ENCODE measurements at places on chromosomes 4 and X. TPM values are rescaled to one million over a fixed set of nuclear protein-coding genes. Genes with fewer than 3 reads are reported as not detected.

ERAS gene
- not detected for total RNA-seq

COL4A6 gene
- total RNA-seq = not detected

SRPK3 gene
- not detected for total RNA-seq

DSPP gene
- not detected for total RNA-seq

CFAP47 gene
- not detected for total RNA-seq

NLGN4X gene
- total RNA-seq = not detected

F11 gene
- not detected for total RNA-seq

CT45A3 gene
- not detected for total RNA-seq

TCP11X1 gene
- total RNA-seq = not detected

ARR3 gene
- total RNA-seq = not detected

LNX1 gene
- not detected for total RNA-seq

DNA sequence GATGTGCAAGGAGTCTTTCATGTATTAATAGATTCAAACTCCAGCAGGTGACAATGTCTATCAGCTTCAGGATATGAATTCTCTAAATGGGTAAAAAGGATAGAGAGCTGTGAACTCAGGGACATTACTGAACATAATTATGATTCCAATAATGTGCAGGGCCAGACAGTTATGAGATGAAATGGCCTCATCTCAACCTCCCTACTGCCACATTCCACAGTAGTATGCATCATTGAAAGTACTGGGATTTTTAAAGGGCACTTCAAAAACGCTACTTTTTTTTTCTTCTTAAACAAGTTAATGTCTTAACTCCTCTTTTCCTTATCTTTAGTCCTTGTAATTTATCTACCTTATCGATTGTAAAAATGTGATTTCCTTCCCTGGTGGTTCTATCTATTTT is 202.0 kb downstream of the APBB2 start:
- DNase-seq = no peak

DNA sequence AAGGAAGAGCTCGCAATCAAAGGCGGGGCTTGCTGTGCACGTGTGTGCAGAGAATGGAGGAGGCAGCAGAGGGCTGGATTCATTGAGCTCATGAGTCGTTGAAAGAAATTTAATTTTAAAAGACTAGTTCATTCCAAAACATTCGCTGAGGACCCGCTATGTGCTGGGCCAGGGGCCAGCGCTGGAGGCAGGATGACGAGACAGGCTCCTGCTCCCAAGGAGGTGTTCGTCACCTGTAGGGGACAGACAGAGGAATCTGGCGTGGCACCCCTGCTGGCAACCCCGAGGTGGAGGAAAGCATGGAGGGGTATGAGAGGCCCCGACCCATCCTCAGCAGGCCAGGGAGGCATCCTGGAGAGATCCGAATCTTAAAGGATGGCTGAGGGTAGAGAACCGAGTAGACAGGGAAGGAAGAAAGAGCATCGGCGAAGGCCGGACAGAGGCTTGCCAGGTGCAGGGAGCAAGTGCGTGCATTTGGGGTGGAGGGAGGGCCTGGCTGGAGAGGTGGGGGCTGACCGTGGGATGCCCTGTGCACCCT is 96.4 kb downstream of the CPZ start:
- no peak for DNase-seq

GRCh38 chr4:157057218-157057617 is 18.7 kb upstream of the GLRB start:
- DNase-seq = no peak

GRCh38 chr4:53647547-53647946 is 56.3 kb upstream of the LNX1 start:
- DNase-seq = no peak

- DNase-seq = no peak
Measured at GRCh38 chr4:151760002-151760401, 805 bp downstream of the GATB start.

DNA sequence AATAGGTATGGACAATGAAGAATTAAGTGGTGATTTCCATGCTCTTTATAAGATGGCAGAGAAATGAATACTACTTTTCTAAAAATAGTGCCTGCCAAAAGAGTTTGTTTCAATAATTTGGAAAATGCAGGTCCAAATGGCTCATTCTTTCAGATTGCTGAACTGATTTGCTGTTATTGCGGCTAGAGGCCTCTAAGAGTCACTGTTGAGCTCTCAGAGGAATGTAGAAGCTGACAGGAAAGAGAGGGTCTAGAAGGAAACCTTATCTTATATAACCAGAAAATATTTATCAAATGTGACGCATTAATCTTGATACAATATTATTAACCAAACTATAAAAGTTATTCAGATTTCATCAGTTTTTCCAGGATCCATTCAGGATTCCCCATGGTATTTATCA is 65.7 kb upstream of the PAGE1 start:
- DNase-seq = no peak

DNA sequence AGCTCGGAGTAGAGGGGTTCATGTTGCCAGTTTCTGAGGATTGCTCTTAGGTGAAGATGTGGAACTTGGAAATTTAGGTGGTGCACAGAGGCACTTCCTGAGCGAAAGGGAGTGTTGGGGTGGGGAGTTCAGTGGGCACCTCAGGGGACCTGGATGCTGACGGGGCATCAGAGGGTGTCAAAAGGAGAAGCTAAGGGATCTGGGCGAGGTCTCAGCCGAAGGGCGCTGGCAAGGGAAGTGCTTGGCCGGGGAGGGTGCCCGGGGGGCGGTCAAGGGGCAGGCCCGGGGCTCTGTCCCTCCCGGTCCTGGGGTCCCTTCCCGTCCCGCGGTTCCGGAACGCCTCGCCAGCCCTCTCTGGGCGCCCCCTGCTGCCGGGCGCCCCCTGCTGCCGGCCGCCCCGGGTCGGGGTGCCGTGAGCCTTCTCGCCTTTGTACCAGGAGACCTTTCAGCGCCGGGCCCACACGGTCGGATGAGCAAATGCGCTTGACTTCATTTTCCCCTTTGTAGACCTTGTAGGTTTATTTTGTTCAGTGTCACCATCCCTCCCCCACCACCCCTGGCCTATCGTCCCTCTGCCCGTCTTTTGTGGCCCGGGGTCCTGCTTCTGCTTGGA is 3.0 kb upstream of the PHOX2B start:
- no peak for DNase-seq

GRCh38 chr4:107255596-107255995 is 219.5 kb upstream of the DKK2 start:
- no peak for DNase-seq

GRCh38 chr4:13988353-13989305 is 361.1 kb upstream of the BOD1L1 start:
- no peak for DNase-seq

DNA sequence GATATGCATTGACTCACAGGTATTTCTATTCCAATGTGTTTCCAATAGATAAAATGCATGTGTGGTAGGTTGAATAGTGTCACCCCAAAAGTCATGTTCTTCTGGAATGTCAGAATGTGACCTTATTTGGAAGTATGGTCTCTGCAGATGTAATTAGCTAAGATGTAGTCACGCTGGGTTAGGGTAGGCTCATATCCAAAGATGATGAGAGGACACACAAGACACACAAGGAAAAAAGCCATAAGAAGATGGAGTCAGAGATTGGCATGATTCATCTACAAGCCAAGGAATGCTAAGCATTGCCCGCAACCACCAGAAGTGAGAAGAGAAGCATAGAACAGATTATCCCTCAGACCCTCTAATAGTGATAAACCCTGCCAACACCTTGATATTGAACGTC is 17.5 kb downstream of the ZNF330 start:
- DNase-seq = no peak

DNA sequence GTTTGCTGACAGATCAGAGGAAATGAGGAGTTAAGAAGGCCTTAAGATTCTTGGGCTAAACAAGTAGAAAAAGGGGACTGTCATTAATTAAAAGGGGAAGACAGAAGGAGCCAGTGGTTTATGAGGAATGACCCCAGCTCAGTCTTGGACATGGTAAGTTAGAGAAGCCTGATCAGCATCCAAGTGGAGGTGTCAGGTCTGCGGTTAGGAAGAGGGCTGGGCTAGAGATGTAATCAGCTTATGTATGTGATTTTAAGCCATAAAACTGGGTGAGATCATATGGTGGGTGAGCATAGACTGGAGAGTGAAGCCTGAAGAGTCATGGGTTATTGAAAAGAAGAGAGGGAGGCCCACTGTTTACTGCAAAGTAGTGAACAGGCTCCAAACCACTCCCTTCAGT is 246.1 kb downstream of the NR3C2 start:
- DNase-seq = no peak

DNA sequence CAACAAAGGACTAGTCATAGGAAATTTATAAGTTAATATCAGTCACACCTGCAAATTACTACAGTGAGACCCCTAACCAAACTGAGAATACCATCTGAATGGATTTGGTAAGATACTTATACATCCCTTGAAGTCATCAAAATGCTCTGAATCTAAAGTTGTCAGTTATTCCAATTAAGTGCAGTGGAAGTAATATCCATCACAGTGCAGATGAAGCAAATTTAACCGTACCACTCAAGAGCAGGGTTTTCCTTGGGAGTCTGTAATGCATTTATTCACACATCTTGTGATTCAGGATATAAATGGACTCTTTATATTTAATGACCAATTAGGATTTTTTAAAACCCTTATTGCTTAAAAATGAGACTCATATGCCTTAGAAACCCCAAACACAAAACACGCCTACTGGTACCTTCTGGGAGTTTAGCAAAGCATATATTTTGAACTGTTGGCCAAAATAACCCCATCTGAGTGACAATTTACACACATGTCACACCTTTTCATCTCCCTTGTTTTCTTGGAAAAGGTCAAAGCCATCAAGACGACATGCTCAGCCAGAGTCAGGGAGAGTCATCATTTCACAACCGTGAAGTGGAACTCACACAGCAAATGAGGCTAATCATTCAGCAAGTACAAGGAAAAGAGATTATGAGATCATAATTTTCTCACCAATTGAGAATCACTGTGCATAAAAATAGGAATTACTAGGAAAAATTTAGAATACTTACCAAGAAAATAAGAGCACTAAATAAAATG is 303.7 kb downstream of the HNRNPD start:
- DNase-seq = no peak

GRCh38 chr4:153468587-153468986 is 2.4 kb downstream of the TMEM131L start:
- no peak for DNase-seq

DNA sequence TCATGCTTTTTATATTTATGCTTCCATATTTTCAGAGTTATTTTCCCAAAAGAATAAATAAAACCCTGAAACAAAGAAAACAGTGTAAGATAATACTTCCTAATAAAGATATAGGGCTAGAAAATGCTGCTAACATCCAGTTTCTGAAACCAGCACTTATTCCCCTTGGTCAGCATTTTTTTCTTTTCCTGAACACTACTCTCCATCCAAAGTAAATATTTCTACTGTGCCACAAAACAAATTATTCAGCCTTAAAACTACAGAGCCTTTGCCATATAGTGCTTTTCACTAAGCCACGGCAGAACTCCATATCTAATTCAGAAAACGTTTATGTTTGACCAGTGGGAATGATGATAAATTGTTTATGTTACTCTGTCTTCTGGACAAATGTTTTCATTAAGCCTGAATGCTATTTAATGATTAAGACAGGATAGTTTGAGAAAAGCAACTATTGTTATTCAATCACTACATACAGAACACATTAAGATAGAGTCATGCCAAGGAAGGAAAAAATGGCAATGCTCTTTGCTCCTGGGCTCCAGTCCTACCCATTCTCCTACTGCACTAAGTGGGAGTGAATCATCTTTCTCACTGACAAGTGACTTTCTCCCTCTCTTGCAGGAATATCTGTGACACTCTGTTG is 723.9 kb downstream of the FAT4 start:
- DNase-seq = no peak

DNA sequence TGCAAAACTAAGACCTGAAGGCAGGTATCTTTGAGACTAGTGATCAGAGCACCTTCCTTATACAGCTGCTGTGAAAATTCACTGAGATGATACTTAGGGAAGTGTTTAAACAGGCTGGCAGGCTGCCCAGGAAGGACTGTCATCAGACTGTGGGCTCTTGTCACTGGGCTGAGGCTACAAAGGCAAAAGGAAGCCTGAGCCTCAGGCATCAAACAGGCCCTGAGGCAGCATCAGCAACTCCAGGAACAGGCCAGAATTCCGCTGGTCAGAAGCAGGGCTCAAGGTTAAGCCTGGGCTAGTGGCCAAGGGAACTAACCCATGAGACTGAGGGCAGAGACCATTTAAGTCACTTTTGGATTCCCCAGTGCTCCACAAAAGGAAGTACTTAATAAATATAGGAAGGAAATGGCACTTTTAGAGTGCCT is 12.8 kb downstream of the PJA1 start:
- no peak for DNase-seq

DNA sequence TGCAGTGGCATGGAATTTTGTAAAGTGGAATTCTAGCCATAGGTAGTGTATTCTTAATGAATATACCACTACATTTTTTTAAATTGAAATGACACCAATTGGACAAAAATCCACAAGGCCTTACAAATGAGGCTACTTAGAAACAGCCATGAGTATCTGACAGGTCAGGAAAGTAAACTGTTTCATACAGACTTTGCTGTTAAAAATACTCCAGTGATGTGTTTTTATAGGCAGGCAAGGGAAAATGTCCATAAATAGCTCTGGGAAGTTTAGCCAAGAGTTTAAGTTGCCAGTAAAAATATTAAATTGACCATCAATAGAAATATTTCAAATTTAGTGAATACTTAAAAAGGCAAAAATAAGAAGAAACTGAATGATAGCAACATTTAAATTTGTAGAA is 41.8 kb upstream of the PDLIM5 start:
- no peak for DNase-seq

DNA sequence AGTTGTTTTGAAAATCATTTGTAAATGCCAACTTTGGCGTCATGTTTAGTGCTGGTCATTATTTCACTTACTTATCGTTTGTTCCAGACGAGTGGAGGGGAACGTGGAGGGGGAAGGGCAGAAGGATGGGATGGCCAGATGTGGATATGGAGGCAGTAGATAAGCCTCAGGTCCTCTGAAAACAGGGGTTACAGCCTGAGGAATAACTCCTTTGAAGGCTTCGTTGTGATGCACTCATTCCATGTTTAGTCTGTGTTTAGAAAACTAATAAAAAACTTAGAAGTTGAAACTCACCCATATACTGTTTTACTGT is 1.1 kb downstream of the MOB1B start:
- no peak for DNase-seq

GRCh38 chrX:41870719-41871151 is 52.6 kb downstream of the CASK start:
- no peak for DNase-seq

- no peak for DNase-seq
Measured at GRCh38 chr4:133156556-133156955, 7.5 kb downstream of the PCDH10 start.

DNA sequence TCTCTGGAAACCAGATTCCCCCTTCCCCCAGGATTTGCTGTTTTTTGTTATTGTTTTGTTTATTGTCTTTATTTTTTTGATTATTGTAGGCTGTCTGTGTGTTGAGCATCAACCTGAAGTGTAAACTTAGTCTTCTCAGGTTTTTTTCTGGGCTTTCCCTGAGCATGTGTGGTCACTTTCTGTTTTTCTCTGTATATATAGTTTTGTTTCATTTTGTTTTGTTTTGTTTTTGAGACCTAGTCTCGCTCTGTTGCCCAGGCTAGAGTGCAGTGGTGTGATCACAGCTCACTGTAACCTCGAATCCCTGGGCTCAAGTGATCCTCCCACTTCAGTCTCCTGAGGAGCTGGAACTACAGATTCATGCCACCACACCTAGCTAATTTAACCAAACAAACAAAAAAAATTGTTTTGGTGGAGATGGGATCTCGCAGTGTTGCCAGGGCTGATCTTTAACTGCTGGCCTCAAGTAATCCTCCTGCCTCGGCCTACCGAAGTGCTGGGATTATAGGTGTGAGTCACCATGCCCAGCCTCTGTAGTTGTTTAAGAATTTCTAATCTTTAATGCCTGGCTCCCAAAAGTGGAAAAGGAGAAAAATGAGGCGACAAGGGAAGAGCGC is 9.1 kb downstream of the IL13RA1 start:
- DNase-seq = no peak

All from T-helper 17 cell (primary cell).